ENCODE measurements at places on chromosomes 2 and 18.

GRCh38 chr2:110120171-110121051 is 4.8 kb upstream of the MALL start:
- DNase-seq: no peak

- DNase-seq: peak; percentile 20
Measured at GRCh38 chr18:62325806-62326645, 916 bp downstream of the TNFRSF11A start.

GRCh38 chr2:101469863-101470262 is 5.0 kb downstream of the RFX8 start:
- DNase-seq: no peak

- no peak for DNase-seq
Measured at GRCh38 chr2:220555961-220556630, 928.7 kb downstream of the SLC4A3 start.

DNA sequence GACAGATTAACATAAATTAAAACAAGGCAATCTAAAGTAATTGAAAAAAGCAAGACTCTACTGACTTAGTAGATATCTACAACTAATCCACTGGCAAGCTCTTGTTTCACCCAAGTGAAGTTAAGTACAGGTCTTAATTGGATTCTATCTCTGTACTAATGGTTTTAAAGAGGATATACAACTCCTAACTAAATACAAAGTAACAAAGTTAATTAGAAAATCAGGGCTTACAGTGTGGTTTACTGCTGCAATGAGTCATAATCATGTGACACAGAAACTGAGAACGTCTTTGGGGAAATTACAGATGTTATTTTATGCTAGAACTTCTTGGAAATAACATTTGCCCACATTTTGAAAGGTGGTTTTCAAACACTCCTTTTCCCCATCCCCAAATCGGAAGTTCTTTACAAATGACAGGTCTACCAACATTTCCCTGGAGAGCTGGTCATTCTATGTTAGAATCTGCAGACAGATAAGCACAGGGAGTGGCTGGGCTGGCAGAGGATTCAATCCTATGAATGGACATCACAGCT is 245.3 kb downstream of the STK39 start:
- no peak for DNase-seq

GRCh38 chr2:132725748-132726147 is 55.7 kb upstream of the LYPD1 start:
- no peak for DNase-seq

DNA sequence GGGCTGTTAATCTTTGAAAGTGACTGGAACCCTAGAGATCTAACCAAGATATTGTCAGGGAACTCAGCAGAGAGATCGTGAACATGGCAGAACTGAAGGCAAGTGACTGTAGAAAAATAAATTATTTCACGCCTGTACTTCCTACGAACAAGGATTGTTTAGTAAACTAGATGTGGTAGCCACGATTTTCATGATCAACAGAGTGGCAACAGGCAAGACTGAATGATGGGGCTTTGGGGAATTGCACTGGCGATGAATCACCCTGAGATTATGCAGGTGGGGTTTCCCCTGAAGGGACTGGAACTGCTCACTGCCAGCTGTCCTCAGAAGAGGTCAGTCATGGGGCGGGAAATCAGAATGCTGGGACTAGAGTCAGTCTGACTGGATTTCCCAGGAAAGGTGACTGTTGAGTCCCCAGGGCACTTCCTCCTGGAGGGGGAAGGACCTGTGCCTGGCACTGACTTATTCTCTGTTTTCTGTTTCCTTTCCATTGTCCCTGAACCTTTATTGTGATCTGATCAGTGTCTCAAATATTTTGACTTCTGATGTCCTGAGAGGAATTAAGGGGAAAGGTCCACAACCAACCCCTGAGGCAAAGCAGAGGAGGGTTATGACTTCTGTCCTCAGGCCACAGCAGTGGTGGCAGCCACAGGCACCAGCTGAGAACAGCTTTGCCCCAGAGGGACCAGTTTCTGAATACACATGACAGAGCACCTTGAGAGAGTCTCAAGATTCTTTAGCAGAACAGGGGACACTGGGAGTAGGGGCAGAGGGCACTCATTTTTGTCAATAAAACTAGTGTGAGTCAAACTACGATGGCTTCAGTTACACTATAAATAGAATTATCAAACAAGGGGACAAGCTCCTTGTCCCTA is 70.0 kb downstream of the NAB1 start:
- DNase-seq: peak; percentile 8

DNA sequence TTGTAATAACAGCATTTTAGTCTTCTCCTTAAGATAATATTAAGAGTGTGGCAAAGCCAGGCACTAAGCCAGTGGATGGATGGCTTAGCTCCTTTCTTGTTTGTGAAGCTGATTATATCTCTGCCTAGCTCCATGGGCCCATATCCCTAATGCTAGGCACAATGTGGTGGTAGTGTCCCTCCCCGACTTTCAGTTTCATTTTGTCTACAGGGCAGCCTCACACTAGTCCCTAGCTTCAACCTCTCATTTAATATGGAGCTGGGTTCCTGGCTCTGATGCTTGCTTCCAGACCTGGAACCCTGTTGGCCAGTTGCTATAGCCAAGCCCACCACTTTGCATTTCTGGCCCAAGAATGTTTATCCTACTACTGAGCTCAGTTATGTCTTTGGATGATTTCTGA is 437.0 kb upstream of the MEIS1 start:
- DNase-seq: no peak

DNA sequence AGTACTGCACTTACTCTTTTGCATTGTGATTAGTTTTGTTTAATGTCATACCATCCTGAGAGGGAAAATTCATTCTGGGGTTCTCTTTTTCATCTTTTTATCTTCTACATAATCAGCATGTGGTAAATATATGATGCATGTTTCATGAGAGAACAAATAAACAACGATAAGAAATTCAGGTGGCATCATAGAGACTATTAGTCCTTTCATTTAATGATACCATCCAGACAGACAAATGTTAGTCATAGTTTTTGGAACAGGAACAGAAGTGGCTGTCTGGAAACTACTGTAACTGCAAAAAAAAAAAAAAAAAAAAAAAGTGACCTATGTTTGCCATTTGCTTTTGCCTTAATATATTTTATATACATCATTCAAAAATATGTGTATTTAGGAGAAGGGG is 761.0 kb downstream of the EPHA4 start:
- no peak for DNase-seq

- peak; percentile 76 for DNase-seq
Measured at GRCh38 chr2:138814123-138814898, 34.1 kb upstream of the NXPH2 start.

DNA sequence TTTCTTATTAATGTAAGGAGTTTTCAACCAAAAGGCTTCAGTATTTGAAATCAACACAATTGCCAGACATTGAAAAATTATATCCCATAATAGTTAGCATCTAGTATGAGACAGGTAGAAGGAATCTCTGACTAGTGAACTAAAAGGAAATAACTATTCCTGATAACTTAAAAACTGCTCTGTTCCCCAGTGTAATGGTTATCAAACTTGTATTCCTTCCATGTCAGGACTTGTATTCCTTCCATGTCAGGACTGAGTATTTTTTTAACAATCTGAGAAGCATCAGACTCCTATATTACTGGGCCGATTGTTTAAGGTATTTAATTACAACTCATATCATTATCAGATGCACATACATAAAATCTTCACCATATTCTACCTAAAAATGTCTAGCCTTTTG is 238.5 kb downstream of the HNMT start:
- DNase-seq: no peak

GRCh38 chr18:77056344-77057005 is 76.1 kb downstream of the MBP start:
- DNase-seq: no peak

GRCh38 chr2:216001216-216002100 is 11.9 kb downstream of the MREG start:
- no peak for DNase-seq

DNA sequence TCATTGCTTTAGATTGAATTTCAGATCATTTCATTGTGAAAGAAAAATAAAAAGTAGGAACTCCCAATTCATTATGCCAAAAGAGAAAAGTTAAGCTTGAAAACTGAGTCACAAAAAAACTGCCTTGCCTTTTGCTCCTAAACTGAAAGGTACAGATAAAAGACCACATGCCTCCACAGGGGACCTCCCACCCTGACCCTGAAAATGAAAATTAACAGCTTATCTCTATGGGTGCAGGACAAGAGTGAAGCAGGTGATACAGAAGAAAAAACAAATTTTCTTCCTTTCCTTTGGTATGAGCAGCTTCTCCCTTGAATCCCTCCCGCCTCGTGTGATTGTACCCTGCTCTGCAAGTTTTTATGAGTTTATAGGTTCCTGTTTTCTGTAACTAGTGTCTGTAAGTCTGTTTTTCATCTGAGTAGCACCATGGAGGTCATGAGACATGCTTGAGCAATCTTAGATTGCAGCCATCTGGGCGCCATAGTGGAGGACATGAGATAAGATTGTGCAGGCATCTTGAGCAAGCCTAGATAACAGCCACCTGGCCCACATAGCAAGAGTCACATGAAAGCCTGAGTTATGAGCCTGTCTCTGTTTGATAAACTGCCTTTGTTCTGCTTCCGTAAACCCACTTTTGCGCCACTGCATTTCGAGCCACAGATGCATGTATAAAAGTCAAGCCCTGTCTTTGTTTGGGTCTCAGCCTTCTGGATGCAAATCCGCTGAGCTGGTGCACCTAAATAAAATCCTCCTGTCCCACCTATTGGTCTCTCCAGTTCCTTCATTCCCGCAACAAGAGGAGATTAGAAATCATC is 56.2 kb upstream of the DYNC1I2 start:
- no peak for DNase-seq

- DNase-seq: no peak
Measured at GRCh38 chr2:126823951-126824350, 74.7 kb upstream of the TEX51 start.

- DNase-seq: no peak
Measured at GRCh38 chr2:197613509-197613987, 61.8 kb downstream of the RFTN2 start.

DNA sequence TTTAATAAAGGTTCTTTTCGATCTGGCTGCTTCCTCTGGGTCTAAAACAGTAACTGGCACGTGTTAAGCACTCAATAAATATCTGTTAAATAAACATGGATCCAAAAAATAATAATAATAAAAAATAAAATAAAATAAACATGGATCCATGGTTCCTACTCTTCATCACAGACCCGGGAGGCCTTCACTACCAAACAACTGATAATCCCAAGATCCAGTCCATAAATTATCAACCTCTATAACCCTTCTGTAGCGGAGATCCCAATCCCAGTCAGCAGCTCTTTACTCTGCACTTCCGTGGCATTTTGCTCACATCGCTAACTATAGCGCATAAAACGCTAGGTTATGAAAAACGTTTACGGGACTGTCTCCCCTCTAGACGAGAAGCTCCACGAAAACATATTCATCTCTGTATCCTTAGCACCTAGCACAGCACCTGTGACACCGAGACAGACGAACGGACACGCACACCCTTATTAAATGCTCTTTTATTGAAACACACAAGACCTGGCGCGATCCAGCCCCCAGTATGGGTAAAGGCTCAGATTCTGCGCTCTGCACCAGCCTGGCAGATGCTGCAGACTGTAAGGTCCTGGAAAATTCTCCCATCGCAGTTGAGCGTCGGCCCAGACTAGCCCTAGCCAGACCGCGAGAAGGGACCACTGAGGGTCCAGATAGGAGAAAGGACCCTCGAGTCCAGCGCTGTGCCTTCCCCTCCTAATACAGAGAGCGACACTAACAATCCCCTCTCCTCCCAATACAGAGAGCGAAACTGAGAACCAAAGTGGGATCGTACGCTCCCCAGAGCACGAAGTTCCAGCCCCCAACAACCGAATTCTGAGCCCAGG is 770 bp downstream of the NBAS start:
- DNase-seq: peak; percentile 50

GRCh38 chr2:119265693-119266066 is 42.0 kb downstream of the STEAP3 start:
- no peak for DNase-seq
